ENCODE measurements at places on chromosomes 3 and 15.

DNA sequence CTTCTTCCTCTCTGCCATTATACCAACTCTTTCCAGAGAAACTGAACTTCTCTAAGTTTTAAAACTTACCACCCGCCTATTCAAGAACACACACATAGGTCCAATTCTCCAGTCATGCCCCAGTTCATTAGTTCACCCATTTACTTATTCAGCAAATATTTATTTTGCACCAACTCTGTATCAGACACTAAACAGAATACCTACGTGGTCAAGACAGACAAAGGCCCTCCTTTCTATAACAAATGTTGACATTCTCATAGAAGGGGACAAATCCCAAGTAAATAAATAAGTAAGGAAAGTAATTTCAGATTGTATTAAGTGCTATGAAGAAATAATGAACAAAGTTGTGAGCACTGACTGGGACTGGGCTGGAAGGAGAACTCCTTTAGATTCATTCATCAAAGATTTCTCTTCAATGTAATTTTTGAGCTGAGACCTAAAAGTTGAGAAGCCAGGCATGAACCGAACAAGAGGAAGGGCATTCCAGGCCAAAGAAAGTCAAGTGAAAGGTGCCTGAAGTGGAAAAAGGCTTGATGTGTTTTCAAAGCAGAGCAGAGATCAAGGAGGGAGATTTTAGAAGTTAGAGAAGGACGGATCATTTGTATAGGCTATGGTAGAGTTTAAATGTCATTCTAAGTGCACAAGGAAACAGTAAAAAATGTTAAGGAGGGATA is 120.4 kb downstream of the P3H2 start:
- ATAC-seq: no peak

GRCh38 chr3:179286331-179286730 is 35.4 kb upstream of the KCNMB3 start:
- no peak for ATAC-seq

GRCh38 chr3:4935347-4935746 is 43.9 kb upstream of the BHLHE40 start:
- ATAC-seq: no peak

DNA sequence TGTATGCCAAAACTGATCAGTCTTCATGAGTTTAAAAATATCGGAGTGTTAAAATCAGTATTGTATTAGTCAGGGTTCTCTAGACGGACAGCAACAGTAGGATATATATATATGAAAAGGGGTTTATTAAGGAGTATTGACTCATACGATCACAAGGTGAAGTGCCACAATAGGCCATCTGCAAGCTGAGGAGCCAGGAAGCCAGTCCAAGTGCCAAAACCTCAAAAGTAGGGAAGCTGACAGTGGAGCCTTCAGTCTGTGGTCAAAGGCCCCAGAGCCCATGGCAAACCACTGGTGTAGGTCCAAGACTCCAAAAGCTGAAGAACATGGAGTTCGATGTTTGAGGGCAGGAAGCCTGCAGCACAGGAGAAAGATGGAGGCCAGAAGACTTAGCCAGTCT is 391.0 kb upstream of the CADM2 start:
- no peak for ATAC-seq

GRCh38 chr3:58584690-58585004 is 7.5 kb upstream of the FAM107A start:
- ATAC-seq: no peak

GRCh38 chr3:52454250-52454937 is 553 bp upstream of the TNNC1 start:
- ATAC-seq: peak; percentile 1

DNA sequence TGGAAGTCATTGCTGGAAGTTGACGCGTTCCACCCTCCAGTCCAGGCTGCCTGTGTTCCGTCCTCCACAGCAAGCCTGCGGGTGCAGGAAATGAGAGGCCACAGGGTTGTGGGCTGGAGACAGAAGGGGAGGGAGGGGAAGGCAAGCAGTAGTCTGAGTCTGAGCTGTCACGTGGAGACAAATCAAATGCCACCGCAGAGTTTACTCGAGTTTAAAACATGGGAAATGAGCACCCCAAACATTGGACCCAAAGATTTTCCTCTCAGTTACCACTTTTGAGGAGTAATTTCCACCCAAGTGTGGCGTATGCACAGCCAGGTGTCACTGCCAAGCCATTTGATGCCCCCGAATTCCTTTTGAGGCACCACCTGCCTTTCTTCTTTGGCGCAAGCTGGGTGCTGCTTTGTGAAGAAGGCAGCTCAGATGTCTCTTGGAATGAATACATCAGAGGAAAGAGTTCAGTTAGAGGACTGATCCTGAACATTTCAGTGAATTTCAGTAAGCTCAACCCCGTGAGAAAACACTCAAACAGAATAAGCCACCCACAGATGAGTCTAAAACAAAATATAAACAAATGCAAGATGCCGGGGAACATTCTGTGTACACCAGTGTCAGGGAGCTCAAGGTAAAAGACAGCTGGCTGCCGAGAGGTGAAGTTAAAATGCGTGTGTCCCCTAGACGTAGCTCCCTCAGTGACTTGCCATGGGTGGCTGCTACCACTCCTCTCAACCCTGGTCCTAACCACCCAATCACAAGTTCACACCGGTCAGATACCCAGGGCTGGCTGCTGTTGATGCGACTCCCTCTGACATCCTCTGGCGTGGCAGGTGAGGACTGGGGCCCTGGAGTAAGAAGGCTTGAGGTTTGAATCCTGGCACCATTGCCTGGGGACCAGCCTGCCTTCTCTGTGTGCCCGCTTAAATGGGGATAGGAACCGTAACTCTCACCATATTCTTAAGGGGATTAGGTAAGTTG is 203.8 kb downstream of the UACA start:
- peak; percentile 46 for ATAC-seq

DNA sequence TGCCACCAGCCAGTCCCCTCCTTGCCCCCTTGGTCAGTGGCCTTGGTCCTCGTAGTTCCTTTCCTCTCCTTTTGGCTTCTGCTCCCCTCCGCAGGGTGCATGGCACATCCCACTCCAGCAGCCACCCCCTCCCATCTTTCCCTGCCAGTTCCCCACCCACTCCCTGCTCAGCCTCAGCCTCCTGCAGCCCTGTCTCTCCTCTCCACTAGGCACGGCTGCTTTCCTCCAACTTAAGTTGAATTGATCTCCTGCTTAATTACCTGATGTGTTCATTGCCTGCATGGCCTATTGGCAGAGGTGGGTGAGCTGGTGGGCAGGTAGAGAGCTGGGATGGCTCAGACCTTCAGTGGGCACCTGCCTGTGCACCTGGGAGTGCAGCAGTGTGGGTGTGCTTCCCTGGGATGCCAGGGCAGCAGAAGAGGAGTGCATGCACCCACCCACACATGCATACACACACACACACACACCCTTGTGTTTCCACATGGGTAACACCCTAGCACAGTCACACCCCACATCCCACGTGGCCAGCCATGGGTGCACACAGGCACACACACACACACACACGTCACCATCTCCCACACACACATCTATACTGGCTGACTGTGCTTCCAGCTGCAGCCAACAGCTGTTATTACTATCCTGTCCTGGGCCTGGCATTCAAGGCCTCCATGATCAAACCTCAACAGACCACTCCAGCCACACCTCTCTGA is 30.9 kb downstream of the C3orf18 start:
- ATAC-seq: peak; percentile 6

- ATAC-seq: no peak
Observed at GRCh38 chr15:91135201-91136130, 35.4 kb downstream of the SV2B start.

DNA sequence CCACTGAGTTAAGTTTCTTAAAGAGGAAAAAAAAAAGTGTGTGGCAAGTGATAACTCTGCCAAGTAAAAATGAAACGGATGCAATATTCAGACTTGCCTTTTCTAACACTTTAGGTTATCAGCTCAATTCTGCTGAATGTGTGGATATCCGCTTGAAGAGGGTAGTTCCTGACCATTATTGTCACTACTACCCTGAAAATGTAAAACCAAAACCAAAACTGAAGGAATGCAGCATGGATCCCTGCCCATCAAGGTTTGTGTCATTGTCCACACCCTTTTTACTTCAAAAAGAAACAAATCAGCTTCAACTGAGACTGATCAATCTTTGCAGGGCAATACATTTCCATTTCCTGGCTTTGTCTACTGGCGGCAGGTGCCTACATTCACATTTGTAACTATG is 236.1 kb downstream of the ADAMTSL3 start:
- no peak for ATAC-seq

All from esophagus mucosa (tissue), 1 donor.